ENCODE measurements at places on chromosomes 7 and 10.
A peak's percentile ranks its signal among the peaks of the same experiment; 100 is the strongest.

DNA sequence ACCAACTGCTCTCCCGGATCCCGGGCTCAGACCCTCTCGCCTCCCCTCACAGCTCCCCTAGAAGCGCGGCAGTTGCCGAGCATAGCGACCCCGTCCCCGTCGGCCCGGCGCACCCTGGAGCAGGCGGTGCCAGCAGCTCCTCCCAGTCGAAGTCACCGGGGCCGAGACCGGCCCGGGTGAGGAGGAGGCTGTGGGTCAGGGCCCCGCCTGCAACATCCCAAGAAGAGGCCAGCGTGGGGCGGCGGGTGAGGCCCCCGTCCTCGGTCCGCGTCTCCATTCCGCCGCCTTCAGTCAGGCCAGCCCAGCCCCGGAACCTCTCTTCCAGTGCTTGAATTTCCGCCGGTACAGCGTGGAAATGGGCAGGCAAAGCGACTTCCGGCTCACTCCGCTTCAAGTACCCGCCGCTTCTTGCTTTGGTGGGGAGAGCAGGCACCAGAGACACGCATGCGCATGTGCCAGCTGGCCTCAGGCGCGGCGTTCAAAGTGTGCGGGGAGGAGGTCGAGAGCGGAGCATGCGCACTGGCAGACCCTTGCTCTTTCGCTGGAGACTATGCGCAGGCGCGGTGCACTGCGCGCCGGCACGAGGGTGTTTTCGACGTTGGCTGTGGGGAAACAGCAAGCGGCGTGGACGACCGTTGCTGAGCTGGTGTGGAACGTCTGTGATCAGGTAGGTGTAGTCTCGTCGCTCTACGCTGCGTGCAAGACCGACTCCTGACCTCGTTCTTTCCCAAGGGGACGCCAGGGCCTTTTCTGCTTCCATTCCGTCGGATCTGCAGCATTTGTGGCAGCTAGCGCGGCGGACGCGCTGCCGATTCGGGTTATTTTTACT, at the start of gene C10orf88:
Gene C10orf88 (minus strand): TSS at position 326 of the 829 bp plus-strand sequence. CDS start 49 bp downstream, at position 277.
- DNase-seq, result peak; percentile 94

DNA sequence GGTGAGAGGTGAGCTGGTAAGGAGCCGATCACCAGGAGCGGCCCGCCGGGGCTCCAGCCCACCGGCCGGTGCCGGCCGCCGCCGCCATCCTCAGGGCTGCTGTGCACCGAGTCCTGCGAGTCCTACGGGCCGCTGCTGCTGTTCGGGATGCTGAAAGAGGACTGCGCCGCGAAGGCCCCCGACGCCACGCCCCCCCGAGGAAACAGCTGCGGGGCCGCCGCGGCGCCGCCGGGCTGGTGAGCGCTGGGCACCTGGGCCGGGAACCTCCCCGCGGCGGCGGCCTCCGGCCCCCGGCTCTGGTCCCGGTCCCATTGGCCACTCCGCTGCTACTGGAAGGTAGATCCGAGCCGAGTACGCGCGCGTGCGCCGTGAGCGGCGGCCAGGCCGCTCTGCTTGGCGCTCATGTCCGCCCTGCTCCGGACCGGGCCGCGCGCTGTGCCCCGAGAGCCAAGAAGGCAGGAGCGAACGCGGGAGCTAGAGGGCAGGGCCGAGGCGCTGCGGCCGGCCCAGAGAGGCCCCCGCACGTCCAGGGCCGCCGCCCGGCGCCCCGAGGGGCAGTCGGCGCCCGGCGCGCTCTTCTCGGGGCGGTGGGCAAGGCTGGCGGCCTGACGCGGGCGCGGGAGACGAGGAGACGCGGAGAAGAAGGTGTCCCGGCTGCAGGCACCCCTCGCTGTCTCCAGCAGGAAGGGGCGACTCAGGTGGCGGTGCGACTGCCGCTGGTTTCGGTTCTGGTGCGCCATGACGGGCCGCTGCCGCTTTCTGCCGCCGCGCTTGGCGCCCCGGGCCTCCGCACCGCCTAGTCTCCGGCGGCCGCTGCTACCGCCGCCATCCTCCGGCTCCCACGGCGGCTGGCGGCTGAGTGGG, 121.3 kb upstream of the WIPF3 start:
- DNase-seq, result peak; percentile 62

GRCh38 chr10:35172574-35172973, 45.9 kb downstream of the CREM start:
- DNase-seq, result no peak

- DNase-seq, result no peak
Measured at GRCh38 chr7:91005841-91006240, 258.4 kb upstream of the FZD1 start.

GRCh38 chr10:18699849-18700840, 40.9 kb downstream of the ARL5B start:
- no peak for DNase-seq

DNA sequence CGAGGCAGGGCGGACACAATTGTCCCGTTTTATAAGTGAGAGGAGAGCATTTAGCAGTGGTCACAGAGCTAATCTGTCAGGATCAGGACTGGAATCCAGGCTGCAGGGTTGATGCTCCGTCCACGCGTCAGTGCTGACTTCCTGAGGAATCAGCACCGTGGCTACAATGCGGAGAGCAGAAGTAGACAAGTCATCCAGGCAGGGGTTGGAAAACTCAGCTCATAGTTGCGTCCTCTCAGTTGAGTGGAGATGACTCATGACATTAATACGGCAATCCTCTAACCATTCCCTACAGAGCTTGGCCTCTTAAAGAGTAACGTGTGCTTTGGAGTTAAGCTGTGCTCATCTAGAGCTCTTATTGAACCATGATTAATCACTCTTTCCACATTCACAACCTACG, 17.1 kb upstream of the HTR5A start:
- no peak for DNase-seq

- no peak for DNase-seq
Measured at GRCh38 chr7:27501001-27501400, 161.7 kb downstream of the HIBADH start.

DNA sequence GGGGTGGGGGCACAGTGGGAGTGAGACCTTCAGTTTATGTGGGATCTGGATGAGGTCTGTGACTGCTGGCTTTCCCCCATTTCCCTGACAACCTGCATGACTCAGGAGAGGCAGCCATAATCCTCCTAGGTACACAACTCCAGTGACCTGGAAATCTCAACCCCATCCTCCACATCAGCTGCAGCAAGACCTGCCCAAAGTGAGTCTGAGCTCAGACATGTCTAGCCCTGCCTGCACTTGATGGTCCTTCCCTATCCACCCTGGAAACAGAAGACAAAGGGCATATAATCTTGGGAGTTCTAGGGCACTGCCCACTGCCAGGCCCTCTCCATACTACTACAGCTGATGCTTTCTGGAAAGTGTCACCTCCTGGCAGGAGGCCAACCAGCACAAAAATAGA, 75.6 kb downstream of the GRM8 start:
- no peak for DNase-seq

GRCh38 chr10:80524190-80524909, 13.4 kb upstream of the SH2D4B start:
- no peak for DNase-seq

GRCh38 chr10:128087884-128088709, 38.1 kb downstream of the MKI67 start:
- no peak for DNase-seq

- DNase-seq, result no peak
Measured at GRCh38 chr7:66125052-66125694, 10.5 kb downstream of the CRCP start.

DNA sequence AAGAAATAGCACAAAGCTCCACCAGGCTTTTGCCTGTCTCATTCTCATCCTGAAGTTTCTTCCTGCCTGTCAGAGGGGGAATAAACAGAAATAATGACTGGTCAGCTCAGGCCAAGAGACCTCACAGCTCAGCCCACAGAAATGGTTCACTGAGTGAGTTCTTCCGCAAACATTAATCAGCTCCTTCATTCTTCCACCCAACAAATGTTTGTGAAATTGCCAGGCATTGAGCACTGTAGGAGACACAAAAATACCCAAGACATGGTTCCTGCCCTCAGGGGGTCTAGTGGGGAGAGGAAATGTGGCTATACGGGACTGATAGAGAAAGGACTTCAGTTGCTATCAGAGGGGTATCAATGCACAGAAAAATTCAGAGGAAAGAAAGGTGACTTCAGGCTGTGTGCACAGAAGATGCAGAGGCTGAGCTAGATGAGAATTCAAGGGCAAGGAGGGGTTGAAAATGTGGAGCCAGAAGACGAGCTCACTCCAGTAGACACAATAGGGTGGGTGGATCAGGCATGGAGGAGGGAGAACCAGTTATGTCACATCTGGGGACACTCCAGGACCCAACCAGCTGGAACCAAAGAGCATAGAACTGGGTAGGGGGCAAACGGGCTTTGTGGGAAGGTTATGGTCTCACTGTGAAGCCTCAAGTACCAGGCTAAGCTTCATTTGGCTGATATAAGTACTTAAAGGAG, 20.9 kb downstream of the MYOF start:
- no peak for DNase-seq

DNA sequence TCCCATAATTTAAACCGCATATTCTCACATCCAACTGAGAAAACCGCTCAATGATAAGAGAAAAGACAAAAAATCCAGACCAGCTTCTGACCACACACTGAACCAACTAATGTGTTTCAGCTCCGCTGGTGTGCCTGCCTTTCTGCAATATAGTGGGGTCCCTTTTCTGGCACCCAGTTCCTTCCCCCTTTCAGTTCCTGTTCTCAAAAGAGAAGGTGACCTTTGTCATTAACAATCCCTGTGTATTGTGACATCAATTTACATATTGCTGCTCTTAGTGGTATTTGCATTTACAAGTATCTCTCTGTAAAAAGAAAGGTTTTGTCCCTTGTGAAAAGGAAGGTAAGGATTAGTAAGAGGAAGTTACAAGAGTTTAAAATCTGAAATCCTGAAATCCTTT, 1.4 kb downstream of the PPP1R17 start:
- peak; percentile 28 for DNase-seq

DNA sequence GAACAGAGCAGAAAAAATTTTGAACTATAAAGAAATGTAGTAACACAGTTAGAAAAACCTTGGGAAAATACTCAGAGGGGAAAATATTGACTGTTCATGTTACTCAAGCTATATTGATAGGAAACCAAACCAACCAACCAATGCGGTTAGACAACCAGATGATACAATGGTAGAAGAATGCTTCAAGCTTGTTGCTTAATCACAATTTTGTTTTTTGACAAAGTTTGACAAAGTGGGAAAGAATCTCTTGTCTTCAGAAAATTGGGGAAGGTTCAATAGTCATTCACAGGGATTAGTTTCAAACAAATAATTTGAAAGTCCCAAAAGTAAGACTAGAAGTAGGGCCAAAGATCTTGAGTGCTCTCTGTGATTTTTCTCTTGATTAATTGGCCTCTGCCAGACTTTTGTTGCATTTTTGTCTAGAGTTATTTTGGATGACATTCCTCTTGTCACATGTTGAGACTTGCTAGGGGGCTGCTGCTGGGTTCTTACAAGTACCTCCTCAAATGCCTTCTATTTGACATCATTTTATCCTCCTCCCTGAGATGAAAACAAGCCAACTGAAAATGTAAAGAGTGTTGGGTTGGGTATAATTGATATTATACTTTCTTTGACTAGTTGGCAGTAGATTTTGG, 233.1 kb upstream of the PHYHIPL start:
- no peak for DNase-seq

DNA sequence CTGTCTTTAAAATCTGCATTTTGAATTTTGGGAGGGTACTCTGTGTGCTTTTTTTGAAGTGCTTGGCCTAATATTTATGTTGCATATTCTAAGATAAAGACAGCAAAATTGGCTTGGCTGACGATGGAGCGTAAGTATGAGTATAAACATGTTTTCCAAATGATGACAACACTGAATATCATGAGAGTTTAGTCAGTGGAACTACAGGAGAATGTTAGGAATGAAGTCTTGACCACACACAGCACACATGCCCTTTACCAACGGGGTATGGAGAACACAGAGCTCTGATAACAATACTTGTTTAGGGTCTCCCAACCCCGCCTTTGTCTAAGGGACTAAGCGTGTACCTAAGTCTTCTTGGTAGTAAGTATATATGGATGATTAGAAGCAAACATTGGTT, 253.9 kb upstream of the FZD8 start:
- no peak for DNase-seq

GRCh38 chr10:104277785-104278184, 8.8 kb downstream of the GSTO2 start:
- no peak for DNase-seq

- DNase-seq, result no peak
Measured at GRCh38 chr10:1150638-1150955, 94.4 kb downstream of the WDR37 start.

GRCh38 chr10:58925381-58925780, 251.1 kb upstream of the PHYHIPL start:
- no peak for DNase-seq

DNA sequence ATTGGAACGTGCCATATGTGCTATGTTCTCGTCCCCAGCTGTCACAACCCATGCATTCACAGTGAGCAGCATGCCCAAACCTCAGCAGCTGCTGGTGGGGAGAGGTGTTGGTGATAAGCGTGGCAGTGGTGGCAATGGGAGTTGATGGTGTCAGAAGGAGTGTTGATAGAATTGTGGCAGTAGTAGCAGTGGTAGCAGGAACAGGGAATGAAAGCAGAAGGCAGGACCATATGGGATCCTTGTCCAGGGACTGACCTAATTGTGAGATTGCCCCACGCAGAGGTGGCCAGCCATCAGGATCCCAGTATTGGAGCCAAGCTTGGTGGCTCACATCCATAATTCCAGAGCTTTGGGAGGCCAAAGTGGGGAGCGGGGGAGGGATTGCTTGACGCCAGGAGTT, 276.3 kb downstream of the GALNT17 start:
- no peak for DNase-seq

GRCh38 chr10:99733366-99733765, 1.3 kb downstream of the CUTC start:
- no peak for DNase-seq

GRCh38 chr10:103958996-103959395, 7.9 kb upstream of the SLK start:
- no peak for DNase-seq

GRCh38 chr7:100446040-100446439, 9.7 kb upstream of the PPP1R35 start:
- DNase-seq, result no peak

- DNase-seq, result no peak
Measured at GRCh38 chr7:108016841-108017775, 14.1 kb upstream of the LAMB1 start.

GRCh38 chr7:19963695-19964094, 190.3 kb upstream of the TMEM196 start:
- no peak for DNase-seq

- DNase-seq, result no peak
Measured at GRCh38 chr7:73526896-73527821, 5.1 kb upstream of the BAZ1B start.

- DNase-seq, result no peak
Measured at GRCh38 chr10:89470628-89471027, 56.3 kb downstream of the IFIT5 start.
